ENCODE measurements at places on chromosomes 3 and 15.

DNA sequence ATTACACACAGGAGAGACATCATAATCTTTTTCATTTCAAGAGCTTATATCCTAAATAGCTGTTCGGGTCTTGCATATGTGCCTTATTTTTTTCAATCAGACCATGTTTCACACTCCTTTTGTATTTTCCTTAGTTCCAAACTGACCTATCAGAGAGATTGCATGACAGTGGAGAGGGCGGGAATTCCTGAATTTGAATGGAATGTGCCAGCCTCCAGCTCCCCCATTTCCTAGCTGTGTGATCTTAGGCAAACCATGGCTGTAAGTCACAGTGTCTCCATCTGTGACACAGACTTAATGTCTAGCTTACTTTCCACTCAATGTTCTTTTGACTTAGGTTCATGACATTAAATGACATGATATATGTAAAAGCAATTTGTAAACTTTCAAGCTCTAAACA, 62.0 kb upstream of the CSTA start:
- no peak for DNase-seq

DNA sequence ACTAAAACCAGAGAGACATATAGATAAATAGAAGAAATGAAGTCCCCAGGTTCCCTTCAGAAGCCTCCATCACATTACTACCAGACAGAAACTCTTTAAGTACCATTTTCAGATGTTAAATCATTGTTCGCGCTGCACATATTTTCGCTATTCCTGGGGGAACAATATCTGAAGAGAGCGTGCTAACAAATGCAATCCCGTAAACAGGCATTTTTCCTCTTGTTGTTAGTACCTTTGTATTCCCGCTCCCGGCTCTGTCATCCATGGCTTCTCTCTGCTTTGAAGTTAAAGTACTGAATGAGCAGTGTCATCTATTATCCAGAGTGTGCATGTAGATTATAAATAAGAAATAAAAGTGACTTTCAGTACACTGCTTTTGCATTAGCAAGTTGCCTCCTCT, 412.3 kb downstream of the FOXP1 start:
- DNase-seq: no peak

GRCh38 chr15:62578546-62578945, 413.5 kb upstream of the C2CD4B start:
- DNase-seq: no peak

- DNase-seq: no peak
Observed at GRCh38 chr15:50168783-50169411, 13.1 kb upstream of the SLC27A2 start.

- no peak for DNase-seq
Observed at GRCh38 chr3:64270142-64270865, 45.0 kb upstream of the PRICKLE2 start.

GRCh38 chr3:24899373-24899772, 404.7 kb upstream of the THRB start:
- no peak for DNase-seq

GRCh38 chr15:23690450-23690852, 3.3 kb upstream of the NDN start:
- DNase-seq: no peak

DNA sequence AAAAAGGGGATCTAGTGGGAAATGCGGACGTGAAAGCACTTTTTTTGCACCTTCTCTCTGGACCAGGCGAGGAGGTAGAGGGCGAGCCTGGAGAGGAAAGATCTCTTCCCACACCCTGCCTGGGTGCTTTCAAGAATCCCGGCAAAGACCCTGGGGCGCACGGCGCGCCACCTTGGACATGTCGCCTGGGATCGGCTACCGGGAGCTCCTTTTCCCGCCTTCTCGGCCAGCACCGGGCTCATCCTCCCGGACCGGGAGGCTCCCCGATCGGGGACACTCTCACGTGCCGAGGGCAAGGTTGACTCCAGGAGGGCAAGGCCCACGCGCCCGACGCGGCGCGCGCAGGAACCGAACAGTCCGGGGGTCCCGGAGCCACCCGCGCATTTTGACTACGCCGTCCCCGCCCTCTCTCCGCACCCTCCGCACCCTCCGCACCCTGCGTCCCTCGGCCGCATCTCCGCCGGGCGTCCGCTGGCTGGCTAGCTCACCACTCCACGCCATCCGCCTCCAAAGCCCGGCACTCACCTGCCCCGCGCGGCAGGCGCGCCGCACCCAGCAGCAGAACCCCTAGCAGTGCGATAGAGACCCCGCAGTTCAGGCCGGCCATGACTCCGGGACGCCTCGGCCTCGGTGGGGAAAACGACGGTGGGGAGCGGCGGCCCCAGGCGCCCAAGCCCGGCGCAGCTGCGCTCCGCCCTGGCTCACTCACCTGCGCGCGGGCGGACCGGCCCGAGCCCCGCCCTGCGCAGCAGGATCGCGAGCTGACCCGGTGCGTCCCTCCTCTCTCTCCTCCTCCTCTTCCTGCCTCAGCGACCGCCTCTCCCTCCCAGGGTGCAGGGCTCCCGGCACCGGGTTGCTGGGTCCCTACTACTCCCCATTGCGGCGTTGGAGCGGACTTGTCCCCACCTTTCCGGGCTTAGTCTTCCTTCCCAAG, at the start of gene CDCP1:
Gene CDCP1, minus strand, starts transcription at position 698 of the 934 bp plus-strand sequence. Its CDS starts 91 bp downstream, at position 607.
- DNase-seq: no peak

DNA sequence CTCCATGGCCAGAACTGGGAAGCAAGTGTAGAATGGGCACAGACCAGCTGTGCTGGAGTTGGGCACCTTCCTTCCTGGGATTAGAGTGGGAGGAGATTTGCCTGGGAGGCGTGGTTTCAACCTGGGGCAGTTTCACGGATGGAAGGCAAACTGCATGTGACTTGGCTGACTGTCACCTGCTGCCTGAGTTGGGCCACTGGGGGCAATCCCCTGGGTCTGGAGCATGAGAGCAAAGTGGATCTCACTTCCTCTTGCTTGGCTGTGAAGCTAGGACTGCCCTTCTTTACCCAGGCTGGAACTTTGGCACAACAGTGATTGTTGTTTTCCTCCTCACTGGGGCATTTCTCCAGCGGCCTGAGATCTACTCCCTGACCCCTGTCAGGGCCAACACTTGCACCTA, 1247.0 kb upstream of the EPHA6 start:
- no peak for DNase-seq

GRCh38 chr15:98536976-98537375, 111.4 kb upstream of the IGF1R start:
- no peak for DNase-seq

- no peak for DNase-seq
Observed at GRCh38 chr3:112604536-112604935, 36.4 kb downstream of the CCDC80 start.

GRCh38 chr15:34721802-34722438, 32.9 kb downstream of the GJD2 start:
- DNase-seq: no peak

DNA sequence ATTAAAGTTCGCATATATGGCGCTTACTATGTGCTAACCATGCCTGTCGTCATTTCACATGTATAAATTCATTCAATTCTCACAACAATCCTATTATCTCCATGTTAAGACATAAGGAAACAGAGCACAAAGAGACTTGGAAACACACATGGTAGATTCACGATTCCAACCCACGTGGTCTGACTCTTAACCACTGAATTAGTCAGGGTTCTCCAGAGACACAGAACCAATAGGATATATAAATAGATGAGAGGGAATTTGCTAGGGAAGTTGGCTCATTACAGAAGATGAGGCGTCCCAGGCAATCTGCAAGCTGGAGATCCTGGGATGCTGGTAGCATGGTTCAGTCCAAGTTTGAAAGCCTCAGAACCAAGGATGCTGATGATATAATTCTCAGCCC, 765.3 kb downstream of the TBL1XR1 start:
- no peak for DNase-seq

DNA sequence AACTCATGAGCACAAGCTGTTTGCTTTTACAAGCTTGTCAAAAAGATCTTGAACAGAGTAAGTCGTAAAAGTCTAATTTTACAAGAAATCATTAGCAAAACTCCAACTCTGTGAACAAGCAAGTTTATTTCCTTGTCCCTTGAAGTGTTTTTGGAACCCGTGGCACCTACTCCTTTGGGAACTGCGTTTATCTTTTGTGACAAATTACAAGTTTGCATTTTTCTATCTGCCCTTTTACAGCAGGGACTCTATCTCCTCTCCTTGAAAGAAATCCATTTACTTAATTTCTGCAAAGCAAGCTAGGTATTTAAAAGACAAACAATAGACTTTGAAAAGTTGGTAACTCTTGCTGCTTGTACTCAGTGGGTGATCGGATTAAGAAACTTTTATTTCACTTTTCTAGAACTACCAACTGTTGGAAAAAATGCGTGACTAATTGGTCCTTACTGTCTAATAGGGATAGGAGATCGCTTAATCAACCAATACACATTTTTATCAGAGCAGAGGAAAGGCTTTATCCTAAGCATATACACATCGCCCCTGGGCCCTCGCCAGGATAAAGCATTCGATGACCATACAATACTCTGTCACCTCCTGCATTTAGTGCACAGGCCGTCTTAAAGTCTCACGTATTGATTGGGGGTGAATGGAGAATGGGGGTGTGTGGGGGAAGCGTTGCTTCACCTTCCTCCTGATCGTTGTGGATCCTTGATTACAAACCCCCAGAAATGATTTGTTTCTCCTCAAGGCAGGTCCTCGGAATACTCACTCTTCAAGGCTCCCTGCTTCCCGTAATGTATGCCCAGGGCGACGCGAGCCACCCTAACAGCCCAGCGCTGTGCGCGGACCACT, 1.7 kb downstream of the PRTG start:
- no peak for DNase-seq

DNA sequence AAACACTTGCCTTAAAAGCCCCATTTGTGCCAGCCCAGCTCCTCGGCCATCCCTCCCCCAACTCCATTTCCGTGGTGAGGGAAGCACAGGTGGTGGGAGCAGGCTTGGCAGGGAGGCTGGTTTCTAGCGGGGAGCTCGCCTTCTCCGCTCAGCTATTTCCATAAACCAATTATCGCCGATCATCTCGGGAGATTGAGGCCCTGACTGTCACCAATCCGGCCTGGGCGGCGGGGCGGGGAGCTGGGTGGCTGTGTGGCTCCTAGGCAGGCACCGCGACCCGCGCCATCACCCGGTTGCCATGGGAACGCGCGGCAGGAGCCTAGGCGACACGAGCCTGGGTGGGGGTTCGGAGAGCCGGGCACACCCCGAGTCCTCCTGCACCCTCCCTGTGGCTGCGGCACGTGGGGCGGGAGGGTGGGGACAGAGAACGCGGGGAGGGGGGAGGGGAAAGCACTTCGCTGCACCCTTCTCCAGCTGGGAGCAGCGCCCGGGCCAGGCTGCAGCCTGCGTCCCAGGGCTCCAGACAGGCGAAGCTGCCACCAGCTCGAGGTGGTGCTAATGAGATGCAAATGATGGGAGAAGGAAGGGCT, 9.3 kb downstream of the CCDC33 start:
- peak; percentile 2 for DNase-seq

GRCh38 chr3:99686955-99687612, 48.7 kb downstream of the COL8A1 start:
- DNase-seq: peak; percentile 2

DNA sequence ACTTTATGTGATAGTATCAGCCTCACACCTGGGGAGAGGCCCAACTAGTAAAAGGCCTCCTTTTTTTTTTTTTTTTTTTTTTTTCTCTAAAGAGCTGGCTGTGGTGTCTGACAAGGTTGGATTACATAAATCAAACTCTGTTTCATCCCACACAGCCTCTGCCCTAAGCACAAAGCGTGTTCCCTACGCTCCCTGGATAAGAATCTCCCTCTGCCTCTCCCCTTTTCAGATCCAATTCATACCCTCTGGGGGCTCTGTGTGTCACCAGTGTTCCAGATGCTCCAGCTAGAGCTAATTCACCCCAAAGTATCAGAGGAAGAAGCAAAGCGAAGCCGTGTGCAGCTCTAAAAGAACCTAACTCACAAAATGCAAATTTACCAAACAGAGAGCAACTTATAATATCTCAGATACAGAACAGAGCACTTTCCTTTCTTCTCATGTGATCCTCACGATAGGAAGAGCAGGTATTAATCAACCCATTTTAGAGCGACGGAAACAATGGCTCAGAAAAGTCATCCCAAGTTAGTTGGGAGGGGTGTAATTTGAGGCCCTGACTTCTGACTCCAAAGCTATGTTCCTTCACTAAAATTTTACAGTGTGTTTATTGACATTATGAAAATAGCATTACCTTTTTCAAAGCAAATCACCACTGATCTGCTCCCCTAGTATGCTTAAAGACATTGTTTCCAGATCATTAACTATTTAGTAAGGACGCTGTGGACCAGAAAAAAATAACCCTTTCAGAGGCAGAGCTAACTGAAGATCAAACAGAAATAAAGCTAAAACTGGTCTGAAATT, 12.4 kb downstream of the BMF start:
- no peak for DNase-seq

DNA sequence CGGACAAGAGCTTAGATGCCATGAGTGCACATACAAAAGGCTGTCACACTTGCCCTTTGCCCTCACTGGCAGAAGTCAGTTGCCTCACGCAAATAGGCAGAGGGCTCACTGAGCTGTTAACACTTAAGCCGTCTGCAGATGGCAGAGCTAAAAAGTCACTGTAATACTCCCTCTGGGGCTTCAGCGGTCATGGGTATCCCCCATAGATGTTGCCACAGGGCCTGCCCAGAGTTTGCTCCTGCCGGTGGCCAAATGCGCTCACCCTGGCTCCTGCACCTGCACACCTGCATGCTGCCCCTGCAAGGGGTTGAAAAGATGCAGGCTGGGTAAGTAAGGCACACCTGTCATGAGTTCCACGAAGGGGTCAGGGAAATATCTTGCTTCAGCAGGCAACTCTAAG, 741.5 kb downstream of the EDEM1 start:
- DNase-seq: no peak

DNA sequence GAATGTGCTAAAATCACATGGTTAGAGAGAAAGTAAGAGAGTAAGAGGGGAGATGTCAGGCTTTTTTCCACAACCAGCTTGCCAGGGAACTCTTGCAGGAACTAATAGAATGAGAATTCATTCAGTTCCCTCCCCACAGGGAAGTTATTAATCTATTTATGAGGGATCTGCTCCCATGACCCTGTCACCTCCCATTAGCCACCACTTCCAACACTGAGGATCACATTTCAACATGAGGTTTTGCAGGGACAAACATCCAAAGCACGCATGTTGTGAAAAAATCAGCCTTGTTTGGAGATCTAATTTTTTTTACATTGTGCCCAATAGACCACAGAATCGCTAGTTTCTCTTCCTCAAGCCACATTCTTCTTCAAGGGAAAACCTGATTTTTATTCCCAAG, 904.0 kb downstream of the TBL1XR1 start:
- no peak for DNase-seq

- no peak for DNase-seq
Observed at GRCh38 chr3:60933824-60934223, 317.4 kb downstream of the FHIT start.

DNA sequence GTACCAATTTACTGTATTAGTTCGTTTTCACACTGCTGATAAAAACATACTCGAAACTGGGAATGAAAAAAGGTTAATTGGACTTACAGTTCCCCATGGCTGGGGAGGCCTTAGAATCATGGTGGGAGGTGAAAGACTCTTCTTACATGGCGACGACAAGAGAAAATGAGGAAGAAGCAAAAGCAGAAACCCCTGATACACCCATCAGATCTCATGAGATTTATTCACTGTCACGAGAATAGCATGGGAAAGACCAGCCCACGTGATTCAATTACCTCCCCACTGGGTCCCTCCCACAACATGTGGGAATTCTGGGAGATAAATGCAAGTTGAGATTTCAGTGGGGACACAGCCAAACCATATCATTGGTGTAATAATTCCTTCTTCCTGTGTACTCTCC, 69.6 kb downstream of the C3orf20 start:
- no peak for DNase-seq

GRCh38 chr3:149604125-149604875, 53.5 kb downstream of the WWTR1 start:
- DNase-seq: no peak

- no peak for DNase-seq
Observed at GRCh38 chr3:37559461-37559860, 302.2 kb upstream of the CTDSPL start.
